ENCODE measurements at places on chromosomes 11 and 22. TPM values are rescaled to one million over a fixed set of nuclear protein-coding genes. Genes with fewer than 3 reads are reported as not detected.
A peak's percentile ranks its signal among the peaks of the same experiment; 100 is the strongest.

The RIMBP3B gene
- total RNA-seq = 0.14 TPM

DNA sequence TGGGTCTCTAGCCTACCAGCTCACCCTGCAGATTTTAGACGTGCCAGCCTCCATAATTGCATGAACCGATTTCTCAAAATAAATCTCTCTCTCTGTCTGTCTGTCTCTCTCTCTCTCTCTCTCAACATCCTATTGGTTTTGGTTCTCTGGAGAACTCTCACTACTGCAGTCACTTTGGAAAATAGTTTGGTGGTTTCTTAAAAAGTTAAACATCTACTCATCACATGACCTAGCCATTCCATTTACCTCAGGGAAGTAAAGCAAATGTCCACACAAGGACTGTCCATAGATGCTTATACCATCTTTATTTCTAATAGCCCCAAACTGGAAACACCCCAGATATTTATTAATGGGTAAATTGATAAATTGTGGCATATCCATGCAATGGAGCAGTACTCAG lies 119.5 kb downstream of the SNX19 start:
- DNase-seq = no peak
- no peaks in the 10 kb centered on the region for H3K27me3 ChIP-seq
- H3K4me1 ChIP-seq = no peaks in the 10 kb centered on the region
- H3K4me3 ChIP-seq = no peak overlapping the region
- H3K36me3 ChIP-seq = no peaks in the 10 kb centered on the region
- H3K27ac ChIP-seq = no peak overlapping the region

- H3K36me3 ChIP-seq = peaks cover 14% of the 10 kb centered on the region
- H3K27ac ChIP-seq = no peak overlapping the region
- no peak for DNase-seq
- no peaks in the 10 kb centered on the region for H3K27me3 ChIP-seq
- H3K4me3 ChIP-seq = no peak overlapping the region
Observed at GRCh38 chr11:7636350-7636749, 37.0 kb downstream of the CYB5R2 start.

The P2RY2 gene
- 0.27 TPM for total RNA-seq

The GSTP1 gene
- total RNA-seq = 172 TPM

- no peaks in the 10 kb centered on the region for H3K36me3 ChIP-seq
- no peaks in the 10 kb centered on the region for H3K4me1 ChIP-seq
- DNase-seq = no peak
Observed at GRCh38 chr22:37012262-37012904, 6.9 kb downstream of the TST start.

The FADS2 gene
- 30.4 TPM for total RNA-seq

The CDC45 gene
- 3.3 TPM for total RNA-seq

DNA sequence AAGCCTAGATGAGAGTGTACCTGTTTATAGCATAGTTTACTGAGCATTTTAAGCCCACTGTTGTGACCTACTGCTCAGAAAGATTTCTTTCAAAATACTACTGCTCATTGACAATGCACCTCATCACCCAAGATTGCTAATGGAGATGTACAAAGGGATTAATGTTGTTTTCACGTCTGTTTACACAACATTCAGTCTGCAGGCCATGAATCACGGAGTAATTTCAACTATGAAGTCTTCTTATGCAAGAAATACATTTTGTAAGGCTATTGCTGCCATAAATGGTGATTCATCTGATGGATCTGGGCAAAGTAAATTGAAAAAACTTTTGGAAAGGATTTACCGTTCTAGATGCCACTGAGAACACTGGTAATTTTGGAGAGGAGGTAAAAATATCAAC lies 112.9 kb downstream of the KIF18A start:
- H3K4me3 ChIP-seq = no peak overlapping the region
- no peaks in the 10 kb centered on the region for H3K27me3 ChIP-seq
- no peaks in the 10 kb centered on the region for H3K36me3 ChIP-seq
- no peak for DNase-seq

DNA sequence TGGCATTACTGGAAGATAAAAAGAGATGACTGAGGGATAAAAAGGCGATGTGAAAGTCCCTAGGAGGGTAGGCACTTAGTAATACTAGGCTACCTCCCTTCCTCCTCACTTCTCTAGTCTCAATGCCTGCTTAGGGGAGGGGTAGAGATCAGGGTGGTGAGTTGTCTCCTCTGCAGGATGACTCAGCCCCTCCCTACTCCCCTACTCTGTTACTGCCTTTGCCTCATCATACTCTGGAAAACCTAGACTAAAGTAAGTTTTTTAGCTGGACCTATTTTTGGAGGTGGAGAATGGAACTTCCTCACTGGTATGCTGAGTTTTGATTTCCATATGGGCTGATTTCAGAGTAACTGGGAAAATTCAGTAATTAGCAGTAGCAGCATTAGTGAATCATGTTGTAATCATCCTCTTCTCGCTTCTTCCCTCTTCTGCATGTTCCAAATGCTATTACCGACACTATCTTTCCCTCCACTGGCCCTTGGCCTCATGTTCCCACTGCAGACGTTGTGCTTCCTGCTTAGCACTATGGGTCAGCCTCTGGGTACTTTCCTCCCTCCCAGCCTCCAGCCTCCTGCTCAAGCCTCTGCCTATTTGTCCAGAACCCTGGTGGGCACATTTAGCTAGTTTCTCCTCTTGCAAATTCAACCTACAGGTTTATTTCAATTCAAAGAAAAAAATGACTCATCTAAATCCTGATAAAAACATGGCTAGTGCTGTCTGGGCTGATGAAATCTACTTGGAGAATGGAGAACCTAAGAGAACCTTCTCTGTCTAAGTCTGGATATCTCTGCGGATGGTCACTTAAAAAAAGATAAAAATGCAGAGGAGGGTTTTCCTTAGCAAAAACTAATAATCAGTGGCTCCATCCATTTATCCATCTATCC lies 281.7 kb downstream of the ST3GAL4 start:
- no peak for DNase-seq
- no peak overlapping the region for H3K27ac ChIP-seq
- no peaks in the 10 kb centered on the region for H3K27me3 ChIP-seq
- H3K36me3 ChIP-seq = no peaks in the 10 kb centered on the region
- no peak overlapping the region for H3K4me3 ChIP-seq

- DNase-seq = peak; percentile 83
- peaks cover 71% of the 10 kb centered on the region for H3K4me1 ChIP-seq
- peak overlapping the region; percentile 64 for H3K27ac ChIP-seq
- no peak overlapping the region for H3K4me3 ChIP-seq
- no peaks in the 10 kb centered on the region for H3K27me3 ChIP-seq
Observed at GRCh38 chr11:122743949-122744348, 88.4 kb downstream of the UBASH3B start.

The TMPRSS13 gene
- total RNA-seq = 1.8 TPM

The KCNE3 gene
- total RNA-seq = 3.6 TPM

DNA sequence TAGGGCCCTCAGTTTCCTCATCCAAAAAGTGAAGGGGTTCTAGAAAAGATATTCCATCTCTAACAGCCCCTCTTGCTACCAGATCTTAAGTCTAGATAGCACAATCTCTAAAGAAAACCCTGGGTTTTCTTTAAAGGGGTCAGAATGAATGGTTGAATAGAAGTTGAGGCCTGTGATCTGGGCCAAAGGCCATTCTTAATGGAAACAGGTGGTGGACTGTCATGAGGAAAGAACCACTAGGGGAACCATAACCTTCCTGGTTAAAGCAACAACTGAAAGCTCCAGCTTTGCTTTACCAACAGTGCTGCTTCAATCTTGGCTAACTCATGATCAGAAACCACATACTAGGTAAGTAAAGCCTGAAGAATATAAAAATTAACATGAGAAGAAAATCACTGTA lies 1.8 kb downstream of the CELF1 start:
- peaks cover 2% of the 10 kb centered on the region for H3K36me3 ChIP-seq
- no peaks in the 10 kb centered on the region for H3K27me3 ChIP-seq
- H3K4me3 ChIP-seq = no peak overlapping the region
- H3K27ac ChIP-seq = peak overlapping the region; percentile 13
- DNase-seq = no peak
- H3K4me1 ChIP-seq = peaks cover 30% of the 10 kb centered on the region

The PACSIN3 gene
- total RNA-seq = not detected

The TPH1 gene
- total RNA-seq = 1.4 TPM

The MRGPRE gene
- total RNA-seq = not detected

The APOA5 gene
- total RNA-seq = not detected

DNA sequence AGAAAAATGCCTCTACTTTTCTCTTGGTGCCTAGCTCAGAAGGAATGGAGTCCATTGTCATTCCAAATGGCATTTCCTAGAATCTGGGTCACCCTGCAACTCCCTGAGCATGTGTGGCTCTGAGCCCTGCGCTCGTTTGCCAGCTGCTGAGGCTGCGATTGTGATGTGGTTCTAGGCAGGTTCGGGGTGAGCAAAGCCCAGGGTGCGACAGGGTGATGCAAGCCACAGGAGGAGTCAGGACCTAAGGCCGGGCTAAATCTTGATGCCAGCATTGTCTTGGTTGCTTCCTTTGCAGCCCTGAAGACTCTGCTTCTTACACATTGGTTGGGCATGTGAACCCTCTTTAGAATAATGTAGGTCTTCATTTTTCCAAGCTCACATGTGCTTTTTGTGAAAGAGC lies 131.0 kb downstream of the MORC2 start:
- H3K4me1 ChIP-seq = no peaks in the 10 kb centered on the region
- H3K36me3 ChIP-seq = no peaks in the 10 kb centered on the region
- H3K27me3 ChIP-seq = no peaks in the 10 kb centered on the region
- H3K4me3 ChIP-seq = no peak overlapping the region
- no peak overlapping the region for H3K27ac ChIP-seq
- DNase-seq = no peak

GRCh38 chr22:33579448-33580093 lies 340.7 kb downstream of the LARGE1 start:
- no peak overlapping the region for H3K4me3 ChIP-seq
- H3K4me1 ChIP-seq = peaks cover 7% of the 10 kb centered on the region
- no peaks in the 10 kb centered on the region for H3K27me3 ChIP-seq
- H3K27ac ChIP-seq = no peak overlapping the region

The LARGE2 gene
- 1.0 TPM for total RNA-seq

- peaks cover 11% of the 10 kb centered on the region for H3K4me1 ChIP-seq
- peaks cover 5% of the 10 kb centered on the region for H3K27me3 ChIP-seq
- no peaks in the 10 kb centered on the region for H3K36me3 ChIP-seq
- no peak overlapping the region for H3K4me3 ChIP-seq
- no peak overlapping the region for H3K27ac ChIP-seq
Observed at GRCh38 chr11:70247710-70248072, 22.8 kb upstream of the PPFIA1 start.

The CRYBB3 gene
- total RNA-seq = 0.68 TPM

GRCh38 chr11:70303070-70303469 lies 32.6 kb downstream of the PPFIA1 start:
- peaks cover 9% of the 10 kb centered on the region for H3K36me3 ChIP-seq
- no peaks in the 10 kb centered on the region for H3K27me3 ChIP-seq
- no peaks in the 10 kb centered on the region for H3K4me1 ChIP-seq
- H3K4me3 ChIP-seq = no peak overlapping the region
- DNase-seq = no peak
- no peak overlapping the region for H3K27ac ChIP-seq

GRCh38 chr11:64181506-64182411 lies 4.2 kb upstream of the STIP1 start:
- H3K27me3 ChIP-seq = no peaks in the 10 kb centered on the region
- H3K4me3 ChIP-seq = no peak overlapping the region
- H3K27ac ChIP-seq = no peak overlapping the region
- no peak for DNase-seq

- DNase-seq = no peak
- peaks cover 22% of the 10 kb centered on the region for H3K36me3 ChIP-seq
- H3K4me1 ChIP-seq = peaks cover 3% of the 10 kb centered on the region
- no peak overlapping the region for H3K4me3 ChIP-seq
Observed at GRCh38 chr11:9732453-9732852, 68.6 kb downstream of the SWAP70 start.

The LRRC56 gene
- total RNA-seq = 1.5 TPM

The GAB2 gene
- total RNA-seq = 8.1 TPM

DNA sequence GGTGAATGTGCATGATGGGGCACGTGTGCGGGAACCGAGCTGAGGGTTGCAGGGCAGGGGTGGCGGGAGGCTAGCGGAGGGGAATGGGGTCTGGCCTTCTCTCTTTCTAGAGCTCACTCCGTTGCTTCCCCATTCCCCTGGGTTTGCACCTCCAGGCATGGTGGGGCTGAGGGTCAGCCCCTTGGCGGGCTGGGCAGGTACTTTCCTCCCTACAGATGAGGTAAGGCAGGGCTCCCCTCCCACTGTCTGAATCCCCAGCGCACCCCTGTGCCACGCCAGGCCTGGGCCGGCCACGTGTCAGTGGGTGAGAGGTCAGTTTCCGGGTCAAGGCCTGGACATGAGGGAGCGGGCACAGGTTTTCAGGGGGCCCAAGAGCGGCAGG lies 8.9 kb downstream of the SUSD2 start:
- no peaks in the 10 kb centered on the region for H3K36me3 ChIP-seq
- H3K4me3 ChIP-seq = no peak overlapping the region
- H3K4me1 ChIP-seq = peaks cover 10% of the 10 kb centered on the region
- H3K27me3 ChIP-seq = no peaks in the 10 kb centered on the region

- H3K27me3 ChIP-seq = no peaks in the 10 kb centered on the region
- DNase-seq = no peak
- peaks cover 22% of the 10 kb centered on the region for H3K36me3 ChIP-seq
- peaks cover 29% of the 10 kb centered on the region for H3K4me1 ChIP-seq
- no peak overlapping the region for H3K27ac ChIP-seq
Observed at GRCh38 chr11:10486161-10486840, 31.2 kb downstream of the AMPD3 start.

DNA sequence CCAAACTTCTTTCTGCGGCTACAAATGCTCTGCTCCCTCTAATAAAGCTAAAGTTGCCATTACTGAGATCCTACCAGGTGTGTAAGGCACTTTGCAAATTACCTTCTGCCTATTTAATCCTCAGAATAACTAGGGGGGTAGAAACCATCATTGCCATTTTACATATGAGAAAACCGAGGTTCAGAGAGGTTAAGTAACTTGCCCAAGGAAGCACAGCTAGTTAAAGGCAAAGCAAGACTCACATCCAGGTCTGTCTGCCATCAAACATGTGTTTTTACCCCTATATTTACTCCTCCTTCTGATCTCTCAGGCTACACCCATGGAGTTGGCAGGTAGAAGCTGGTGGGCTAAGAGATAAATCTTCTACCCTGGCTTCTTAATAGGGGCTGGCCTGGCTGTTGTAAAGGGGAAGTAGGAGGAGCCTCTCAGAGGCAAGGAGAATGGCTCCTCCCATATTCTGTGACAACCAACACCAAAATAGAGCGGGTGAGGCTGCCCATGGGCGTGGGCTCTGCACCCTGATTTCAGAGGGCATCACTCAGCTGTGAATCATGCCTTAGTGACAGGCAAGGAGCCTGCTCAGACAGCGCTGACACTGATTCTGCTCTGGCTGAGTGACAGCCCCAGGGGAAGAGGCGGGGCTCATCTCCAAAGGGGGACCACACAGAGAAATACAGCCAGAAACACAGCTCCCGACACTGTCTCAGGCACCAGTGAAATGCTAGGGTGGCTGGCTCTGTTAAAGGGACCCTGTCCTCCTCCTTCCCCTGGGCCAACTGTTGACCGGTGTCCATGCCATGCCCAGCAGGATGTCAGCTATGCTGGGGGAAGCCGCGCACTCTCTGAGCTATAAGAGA lies 106.8 kb downstream of the ABTB2 start:
- peaks cover 39% of the 10 kb centered on the region for H3K4me1 ChIP-seq
- no peaks in the 10 kb centered on the region for H3K27me3 ChIP-seq
- H3K27ac ChIP-seq = peak overlapping the region; percentile 37
- no peak overlapping the region for H3K4me3 ChIP-seq
- peak; percentile 50 for DNase-seq
- no peaks in the 10 kb centered on the region for H3K36me3 ChIP-seq

The KRTAP5-7 gene
- 0.25 TPM for total RNA-seq
